ENCODE measurements at places on chromosomes 2 and 18.

GRCh38 chr18:79574938-79575525, 104.6 kb upstream of the CTDP1 start:
- DNase-seq = no peak

- peak; percentile 78 for DNase-seq
Observed at GRCh38 chr2:43611987-43612894, 16.4 kb upstream of the THADA start.

GRCh38 chr18:51191128-51191717, 6.3 kb downstream of the MEX3C start:
- no peak for DNase-seq

GRCh38 chr18:13915391-13915790, at the start of gene MC2R:
Gene MC2R, minus strand, starts transcription at chr18:13915536. Its CDS starts 30,018 bp downstream, at chr18:13885518.
- no peak for DNase-seq
